Fibroblast of the aortic adventitia (primary cell): ENCODE measurements at places on chromosomes 1 and 21.

DNA sequence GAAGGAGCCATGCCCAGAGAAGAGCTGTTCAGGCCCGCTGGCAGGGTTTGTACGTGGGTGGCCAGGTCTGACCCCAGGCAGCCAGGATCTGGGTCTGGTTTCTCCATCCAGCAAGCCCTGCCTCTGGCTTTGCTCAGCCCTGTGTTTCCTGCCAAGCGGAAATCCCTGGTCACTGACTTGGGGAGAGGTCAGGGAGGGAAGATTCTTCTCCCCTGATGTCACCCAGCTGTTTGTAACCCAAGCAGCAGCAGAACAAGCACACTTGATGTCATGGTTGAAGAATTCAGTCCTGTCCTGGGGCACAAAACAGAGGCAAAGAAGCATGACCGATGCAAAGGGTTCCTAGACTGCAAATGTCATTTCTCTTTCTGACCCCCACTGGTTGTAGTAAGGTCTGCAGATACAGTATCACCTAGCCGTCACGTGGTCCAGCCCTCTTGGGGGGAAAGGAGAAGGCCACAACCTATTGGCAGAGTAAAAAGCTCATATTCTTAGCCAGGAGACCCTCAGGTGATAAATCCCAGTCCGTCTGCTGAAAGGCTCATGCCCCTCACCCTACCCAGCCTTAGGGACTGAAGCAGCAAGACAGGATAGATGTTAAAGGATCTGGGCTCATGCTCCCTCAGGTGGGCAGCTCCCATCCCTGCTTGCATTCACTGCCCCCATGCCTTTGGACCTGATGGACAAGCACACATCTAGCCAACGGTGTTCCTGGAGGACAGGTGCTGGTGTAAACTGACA, 120.9 kb downstream of the SYT2 start:
- peak; percentile 98 for DNase-seq

GRCh38 chr1:33850481-33850880, 13.4 kb upstream of the HMGB4 start:
- DNase-seq = no peak

DNA sequence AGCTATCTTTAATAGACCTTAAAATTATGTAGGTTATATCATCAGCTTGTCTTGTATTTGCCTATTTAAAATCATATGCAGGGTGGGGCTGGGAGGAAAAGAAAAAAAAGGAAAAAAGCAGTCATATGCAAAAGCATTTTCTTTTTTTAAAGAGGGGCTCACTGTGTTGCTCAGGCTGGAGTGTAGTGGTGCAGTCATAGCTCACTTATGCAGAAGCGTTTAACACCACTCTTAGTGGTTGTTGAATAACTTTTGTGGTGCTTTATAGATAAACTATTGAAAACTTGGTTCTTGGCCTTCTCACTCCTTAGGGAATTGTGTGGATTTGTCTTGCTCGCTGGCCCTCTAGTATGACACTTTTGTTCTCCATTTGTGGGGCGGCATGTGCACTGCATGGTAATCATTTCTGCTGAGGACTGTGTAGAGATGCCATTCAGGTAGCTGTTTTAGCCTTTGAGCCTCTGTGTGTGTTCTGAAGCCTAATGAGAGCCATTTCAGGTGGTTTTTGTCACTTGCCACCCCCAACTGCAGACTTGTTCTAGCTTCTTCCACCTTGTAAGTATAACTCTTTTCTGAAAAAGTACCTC, 77.8 kb downstream of the KIF1B start:
- no peak for DNase-seq

DNA sequence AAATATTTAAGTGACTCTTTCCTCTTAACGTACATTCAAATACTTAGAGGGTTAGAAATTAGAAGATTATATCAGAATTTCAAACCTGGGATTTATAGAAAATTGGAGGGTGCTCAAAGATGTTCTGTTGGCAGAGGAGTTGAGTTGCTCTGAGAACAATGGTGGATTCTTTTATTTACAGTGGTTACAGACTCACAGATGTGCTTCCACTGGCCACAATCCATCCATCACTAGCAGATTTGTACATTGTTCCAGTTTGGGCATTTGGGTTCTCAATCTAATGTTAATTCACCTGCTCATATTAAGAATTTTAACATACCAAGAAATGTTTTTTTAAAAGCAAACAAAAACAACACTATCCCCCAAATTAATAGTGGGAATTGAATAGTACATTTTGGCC, 23.5 kb downstream of the DNAJC6 start:
- DNase-seq = no peak

DNA sequence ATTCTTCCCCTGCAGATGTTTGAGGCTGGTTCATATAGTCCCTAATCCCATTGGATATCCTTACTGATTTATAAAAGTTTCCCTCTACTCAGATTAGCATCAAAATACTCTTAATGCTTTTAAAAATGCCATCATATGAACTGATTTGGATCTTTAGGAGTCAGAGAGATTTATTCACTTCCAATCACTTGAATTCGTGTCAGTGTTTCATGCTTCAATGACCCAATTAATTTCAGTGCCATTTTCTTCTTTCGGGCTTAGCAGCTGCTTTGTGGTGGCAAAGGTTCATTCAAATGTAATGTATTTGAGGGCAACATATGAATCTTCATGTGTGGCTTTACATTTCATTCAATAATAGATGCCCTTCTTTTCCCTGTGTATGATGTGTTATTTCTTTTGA, 2.2 kb upstream of the TSEN15 start:
- DNase-seq = no peak

GRCh38 chr1:219446288-219446687, 166.6 kb downstream of the ZC3H11B start:
- DNase-seq = no peak

DNA sequence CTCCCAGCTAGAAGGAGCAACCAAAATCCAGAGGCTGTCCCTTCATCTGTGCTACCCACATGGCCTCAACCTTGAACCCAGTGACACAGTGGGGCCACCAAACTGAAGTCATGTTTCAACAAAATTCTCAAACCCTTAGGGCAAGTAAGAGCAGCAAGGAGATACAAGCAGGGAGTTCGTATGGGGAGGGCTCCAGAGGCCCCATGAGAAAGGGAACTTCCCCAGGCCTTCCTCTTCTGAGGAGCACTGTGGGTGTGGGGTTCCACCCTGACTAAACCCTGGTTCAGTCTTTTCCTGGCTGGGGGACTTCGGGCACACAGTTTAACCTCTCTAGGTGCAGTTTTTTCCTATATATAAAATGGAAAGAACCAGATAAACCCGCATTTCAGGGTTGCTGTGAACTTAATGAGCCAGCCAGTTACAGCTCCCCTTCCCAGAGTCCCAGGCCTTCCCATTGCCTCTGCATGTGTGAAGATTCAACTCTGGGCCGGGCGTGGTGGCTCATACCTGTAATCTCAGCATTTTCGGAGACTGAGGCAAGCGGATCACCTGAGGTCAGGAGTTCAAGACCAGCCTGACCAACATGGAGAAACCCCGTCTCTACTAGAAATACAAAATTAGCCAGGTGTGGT, 8.0 kb upstream of the THEMIS2 start:
- DNase-seq = no peak

DNA sequence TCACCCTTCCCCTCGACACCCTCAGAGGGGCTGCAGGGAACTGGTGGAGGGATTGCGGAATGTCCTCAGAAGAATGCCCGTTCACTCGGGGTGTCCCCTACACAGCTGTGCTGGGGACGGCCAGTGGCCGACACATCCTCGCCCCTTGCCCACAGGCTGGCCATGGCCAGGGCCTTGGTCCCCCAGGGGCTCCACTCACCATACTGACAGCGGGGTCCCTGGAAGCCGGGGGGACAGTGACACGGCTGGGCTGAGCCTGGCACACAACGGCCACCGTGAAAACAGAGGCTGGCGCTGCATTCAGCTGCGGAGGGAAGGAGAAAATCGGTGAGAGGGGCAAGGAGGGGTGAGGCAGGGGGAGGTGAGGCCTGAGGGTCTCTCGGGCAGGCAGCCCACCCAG, 31.7 kb downstream of the MEGF6 start:
- DNase-seq = no peak

DNA sequence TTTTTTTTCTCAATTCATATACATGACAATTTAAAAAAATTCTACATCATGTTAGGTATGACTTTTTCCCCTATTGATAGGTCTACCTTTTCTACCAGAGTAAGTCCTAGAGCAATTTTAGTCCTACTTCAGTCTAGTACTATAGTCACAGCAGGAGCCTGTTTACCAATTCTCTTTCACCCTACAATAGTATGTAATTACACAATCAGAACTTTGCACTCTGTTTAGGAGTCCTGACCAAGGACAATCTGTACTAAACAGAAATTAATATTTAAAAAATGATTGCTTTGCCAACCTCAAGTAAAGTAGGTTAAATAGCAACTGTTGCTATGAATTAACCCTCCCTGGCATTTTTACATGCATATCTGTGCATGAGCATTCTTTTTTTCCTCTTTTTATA, 810 bp upstream of the CYP4A11 start:
- DNase-seq = no peak

DNA sequence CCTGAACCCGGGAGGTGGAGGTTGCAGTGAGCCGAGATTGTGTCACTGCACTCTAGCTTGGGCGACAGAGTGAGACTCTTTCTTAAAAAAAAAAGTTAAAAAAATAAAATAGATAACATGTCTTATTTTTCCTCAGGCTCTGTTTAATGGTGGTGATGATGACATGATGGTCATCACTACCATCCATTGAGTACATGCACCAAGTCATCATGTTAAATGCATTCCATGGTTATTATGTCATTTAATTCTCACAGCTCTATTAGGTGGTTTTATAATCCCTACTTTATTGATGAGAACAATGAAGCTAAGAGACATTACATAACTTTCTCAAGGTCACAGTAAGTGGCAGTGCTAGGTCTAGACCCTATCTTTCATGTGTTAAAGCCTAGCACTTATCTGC, 34.4 kb upstream of the MAB21L3 start:
- DNase-seq = no peak

GRCh38 chr1:248924696-248925532, 18.9 kb downstream of the PGBD2 start:
- peak; percentile 61 for DNase-seq

- DNase-seq = no peak
Observed at GRCh38 chr1:4702932-4703331, 48.5 kb downstream of the AJAP1 start.

DNA sequence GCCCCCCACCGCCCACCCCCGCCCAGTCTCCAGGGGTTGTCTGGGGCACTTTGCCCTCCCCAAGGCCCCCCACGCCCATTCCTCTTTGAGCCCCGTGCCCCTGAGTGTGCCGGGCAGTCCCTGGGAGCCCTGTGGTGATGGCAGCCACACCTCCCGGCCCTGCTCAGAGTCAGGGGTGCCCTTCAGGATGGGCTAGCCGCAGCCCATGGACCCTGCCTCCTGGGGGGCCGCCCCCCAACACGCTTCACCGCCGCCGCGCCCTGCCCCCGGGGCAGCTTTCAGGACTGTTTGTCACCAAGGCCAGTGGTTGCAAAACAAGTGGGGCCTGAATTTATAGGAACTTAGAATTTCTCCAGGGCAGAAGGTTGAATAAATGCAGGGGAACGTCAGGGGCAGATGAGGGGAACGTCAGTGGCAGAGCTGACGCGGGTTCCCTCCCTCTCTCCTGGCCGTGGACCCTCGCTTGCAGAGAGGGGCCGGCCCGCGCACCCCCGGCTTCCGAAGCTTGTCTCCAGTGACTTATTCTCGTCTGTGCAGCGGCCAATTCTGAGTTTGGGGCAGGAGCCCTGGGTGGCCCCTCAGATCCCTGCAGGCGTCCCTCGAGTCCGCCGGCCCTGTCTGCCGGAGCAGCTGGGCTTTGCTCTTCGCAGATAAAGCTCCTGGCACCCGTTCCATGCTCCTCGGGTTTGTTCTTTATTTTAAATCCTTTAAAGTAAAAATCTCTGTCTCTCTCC, 41.2 kb upstream of the ADARB1 start:
- no peak for DNase-seq

GRCh38 chr1:20255666-20256065, 35.0 kb upstream of the VWA5B1 start:
- DNase-seq = peak; percentile 36

DNA sequence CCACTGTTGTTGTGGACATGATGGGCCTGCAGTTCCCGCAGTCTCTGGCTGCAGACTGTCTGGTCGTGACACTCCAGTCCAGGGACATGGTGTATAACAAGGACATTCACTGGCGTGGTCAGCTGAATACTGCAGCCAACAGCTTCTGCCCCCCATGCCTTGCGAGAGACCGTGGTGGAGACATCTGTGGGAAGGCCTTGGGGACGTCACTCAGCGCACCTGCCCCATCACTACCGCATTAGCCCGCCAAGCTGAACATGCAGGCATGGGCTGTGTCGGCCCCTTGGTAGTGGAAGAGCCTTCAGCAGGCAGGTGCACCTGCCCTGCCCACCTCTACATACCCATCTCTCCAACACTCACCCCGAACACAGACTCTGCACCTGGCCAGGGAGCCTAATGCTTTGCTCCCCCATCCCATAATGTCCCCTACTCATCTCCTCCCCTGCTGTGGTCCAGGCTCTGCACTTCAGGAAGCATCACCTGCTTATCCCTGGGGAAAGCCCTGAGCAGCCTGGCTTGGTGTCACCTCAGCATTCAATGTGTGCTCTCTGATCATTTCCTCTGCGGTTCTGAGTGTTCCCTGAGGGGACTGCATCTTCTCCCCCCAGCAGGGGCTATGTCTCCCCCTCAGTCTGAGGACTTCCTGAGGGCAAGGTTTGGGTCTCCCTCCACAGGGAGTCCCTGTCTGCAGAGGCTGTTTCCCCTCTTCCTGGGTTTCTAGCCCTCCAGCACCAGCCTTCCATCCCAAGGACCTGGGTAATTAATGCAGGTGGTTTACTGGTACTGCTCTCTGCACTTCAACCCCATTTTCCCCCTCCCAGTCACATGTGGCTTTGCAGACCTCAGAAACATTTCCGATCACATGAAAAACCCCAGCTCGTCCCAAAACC, 3.2 kb downstream of the PGLYRP4 start:
- DNase-seq = no peak
